ENCODE measurements at places on chromosomes 11 and 22.

DNA sequence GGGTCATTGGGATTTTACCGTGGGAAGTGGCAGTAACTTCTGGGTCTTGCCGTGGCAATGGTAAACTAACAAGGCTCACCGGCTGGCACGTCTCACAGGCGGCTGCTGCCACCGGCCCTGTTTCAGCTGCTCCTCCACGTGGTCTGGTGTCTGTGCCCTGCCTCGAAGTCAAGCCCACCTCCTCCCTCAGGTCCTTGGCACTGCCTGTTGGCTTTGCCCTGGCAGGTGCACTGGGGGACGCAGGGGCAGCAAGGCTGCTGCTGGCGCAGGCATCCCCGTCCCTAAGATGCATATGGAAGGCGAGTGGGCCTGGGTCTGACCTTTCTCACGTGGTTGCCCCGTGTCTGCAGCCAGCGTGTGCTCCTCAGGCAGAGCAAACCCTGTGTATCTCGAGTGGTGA is 783.6 kb downstream of the BRD1 start:
- no peak for DNase-seq

DNA sequence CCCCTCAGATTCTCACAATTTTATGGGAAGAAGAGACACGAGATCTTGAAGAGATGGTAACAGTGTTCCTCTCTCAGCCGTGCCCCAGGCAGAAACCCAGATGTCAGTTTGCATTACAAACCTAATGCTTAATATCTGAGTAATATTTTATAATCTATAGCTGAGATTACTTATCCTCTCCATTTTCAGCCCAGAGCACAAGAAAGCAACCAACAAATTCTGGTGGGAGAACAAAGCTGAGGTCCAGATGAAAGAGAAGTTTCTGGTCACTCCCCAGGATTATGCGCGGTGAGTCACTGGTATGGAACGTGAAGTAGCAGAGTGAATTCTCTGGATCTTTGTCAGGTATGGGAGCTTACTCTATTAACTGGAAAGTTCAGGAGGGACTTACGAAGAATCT is 884 bp downstream of the CENATAC start:
- no peak for DNase-seq

DNA sequence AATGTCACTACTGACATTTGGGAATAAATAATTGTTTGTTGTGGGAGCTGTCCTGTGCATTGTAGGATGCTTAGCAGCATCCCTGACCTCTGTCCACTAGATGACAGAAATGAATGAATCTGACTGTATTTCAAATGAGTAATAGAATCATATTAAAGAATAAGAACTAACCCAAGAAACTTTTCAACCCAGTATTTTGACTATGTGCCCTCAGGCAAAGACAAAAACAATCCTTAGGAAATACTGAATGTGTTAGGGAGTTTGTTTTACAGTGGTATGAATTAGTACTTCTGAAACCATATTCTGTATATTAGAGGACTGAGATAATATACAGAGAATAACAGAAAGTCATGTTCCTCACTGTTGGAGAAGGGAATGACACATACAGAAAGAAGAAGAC is 320.9 kb upstream of the PITPNB start:
- no peak for DNase-seq

DNA sequence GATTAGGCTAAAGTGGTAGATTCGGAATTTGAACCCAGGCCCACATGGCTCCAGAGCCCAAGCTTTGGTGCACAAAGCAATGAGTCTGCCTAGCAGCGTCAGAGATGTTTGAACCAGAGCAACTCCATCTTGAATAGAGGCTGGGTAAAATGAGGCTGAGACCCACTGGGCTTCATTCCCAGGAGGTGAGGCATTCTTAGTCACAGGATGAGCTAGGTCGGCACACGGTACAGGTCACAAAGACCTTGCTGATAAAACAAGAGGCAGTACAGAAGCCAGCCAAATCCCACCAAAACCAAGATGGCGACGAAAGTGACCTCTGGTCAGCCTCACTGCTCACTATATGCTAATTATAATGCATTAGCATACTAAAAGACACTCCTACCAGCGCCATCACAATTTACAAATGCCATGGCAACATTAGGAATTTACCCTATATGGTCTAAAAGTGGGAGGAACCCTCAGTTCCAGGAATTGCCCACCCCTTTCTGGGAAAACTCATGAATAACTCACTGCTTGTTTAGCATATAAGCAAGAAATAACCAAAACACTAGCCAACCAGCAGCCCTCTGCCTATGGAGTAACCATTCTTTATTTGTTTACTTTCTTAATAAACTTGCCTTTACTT is 40.3 kb upstream of the DAGLA start:
- no peak for DNase-seq

GRCh38 chr11:118117790-118118601 is 31.2 kb upstream of the SMIM35 start:
- no peak for DNase-seq

- DNase-seq, result peak; percentile 11
These were observed 936 bp downstream of the BRD1 start for GRCh38 chr22:49826603-49827270.

DNA sequence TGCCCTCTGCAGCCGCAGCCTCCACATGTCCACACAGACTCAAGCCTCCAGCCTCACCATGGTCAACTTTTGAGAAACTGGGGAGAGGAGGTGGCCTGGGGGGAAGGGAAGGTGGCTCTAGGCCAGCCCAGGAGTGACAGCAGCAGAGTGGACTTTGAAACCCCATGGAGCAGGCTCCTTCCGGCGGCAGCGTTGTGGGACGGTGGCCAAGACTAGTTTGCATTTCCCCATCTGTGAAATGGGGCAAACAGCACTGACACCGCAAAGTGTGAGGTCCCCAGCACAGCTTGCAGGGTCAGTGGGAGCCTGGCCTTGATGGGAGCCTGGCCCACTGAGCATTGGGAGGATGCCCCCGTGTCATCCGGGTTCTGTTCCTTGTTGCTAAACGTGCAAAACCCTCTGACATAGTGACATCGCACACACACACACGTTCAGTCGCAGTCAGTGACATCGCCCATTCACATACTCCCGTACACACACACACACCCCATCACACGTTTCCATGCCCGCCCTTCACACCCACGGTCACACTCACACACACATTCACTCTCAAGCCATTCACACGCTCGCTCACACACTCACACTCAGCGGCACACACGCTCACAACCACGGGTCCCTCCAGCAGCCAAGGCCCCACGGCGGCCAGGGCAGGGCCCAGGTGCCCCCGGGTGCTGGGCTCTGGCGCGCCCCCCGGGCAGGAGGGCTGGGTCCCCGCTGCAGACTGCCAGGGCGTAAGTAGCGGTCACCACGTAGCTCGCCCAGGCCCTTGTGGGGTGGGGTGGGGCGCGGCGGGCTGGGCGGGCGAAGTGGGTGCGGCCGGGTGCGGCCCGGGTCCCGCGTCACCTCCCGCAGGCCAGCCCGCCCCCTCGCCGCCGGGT is 585 bp downstream of the CYB5R3 start:
- DNase-seq, result peak; percentile 16

DNA sequence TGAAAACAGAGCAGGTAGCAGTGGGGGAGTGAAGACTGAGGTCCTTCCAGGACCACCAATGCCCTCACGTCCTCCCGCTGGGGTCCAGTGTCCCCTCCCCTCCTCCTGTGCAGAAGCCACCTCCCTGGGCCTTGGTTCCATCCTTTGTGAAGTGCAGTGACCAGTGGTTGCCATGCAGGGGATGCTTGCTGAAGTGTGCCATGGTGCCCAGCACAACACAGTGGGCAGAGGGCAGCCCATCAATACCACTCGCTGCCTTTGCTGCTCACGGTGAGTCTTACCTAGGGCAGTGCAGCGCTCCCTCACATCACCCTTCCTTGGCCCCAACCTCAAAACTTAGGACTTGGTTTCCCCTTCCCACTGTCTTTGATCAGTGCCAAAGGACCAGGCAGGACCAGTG is 12.9 kb downstream of the MYEOV start:
- no peak for DNase-seq

- DNase-seq, result no peak
These were observed 23.5 kb downstream of the RDX start for GRCh38 chr11:110272919-110273318.

DNA sequence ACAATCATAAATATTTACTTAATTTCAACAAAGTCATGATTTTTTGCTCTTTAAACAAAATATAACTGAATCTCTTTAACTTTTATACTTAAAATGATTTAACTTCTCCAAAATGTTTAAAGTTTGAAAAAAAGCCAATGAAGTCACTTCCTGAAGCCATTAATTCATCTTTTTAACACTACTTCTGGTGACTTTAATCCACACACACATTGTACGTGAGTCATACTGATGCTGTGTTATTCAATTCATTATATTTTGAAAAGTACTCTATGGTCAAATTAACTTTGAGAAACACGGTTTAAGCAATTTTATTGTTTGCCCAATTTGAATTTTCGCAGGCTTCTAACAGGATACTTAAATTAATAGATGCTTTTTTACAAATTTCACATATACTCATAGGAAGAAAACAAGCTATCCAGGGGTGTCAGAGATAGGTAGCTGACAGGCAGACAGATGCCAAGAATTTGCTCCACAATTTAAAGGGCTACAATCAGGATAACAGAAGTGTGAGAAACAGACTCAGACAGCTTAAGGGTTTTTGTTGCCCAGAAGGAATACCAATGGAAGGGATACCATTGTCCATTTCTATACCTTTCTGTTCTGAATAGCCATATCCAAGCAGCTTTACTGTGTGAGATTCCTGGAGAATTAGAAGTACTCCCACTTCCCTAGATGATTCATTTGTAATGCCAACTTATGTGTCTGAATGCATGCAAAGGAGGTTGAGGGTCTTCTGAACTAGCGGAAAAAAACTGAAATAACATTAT is 118.4 kb downstream of the RBFOX2 start:
- DNase-seq, result no peak

DNA sequence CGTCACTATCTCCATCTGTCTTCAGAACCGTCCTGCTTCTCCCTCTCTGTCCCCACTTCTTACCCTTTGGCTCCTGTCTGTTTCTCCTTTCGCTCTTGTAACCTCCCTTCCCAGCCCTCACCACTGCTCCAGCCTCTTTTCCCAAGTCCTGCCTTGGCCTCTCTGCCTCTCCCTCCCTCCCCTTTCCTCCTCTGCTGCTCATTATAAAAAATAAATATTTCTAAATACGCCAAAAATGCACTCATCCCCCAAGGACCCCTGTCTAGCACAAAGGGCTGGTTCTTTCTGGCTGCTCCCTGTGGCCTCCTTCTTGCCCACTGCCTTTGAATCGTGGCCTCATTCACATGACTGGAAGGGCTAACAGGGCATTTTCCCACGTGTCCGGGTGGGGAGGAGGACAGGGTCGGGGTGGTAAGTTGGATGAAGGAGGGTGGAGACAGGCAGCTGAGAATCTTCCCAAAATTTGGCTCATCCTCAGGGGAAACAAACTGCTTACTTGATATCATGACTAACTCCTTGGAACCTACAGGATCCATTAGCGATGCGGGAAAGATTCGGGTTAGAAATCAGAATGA is 26.4 kb upstream of the OAF start:
- no peak for DNase-seq

DNA sequence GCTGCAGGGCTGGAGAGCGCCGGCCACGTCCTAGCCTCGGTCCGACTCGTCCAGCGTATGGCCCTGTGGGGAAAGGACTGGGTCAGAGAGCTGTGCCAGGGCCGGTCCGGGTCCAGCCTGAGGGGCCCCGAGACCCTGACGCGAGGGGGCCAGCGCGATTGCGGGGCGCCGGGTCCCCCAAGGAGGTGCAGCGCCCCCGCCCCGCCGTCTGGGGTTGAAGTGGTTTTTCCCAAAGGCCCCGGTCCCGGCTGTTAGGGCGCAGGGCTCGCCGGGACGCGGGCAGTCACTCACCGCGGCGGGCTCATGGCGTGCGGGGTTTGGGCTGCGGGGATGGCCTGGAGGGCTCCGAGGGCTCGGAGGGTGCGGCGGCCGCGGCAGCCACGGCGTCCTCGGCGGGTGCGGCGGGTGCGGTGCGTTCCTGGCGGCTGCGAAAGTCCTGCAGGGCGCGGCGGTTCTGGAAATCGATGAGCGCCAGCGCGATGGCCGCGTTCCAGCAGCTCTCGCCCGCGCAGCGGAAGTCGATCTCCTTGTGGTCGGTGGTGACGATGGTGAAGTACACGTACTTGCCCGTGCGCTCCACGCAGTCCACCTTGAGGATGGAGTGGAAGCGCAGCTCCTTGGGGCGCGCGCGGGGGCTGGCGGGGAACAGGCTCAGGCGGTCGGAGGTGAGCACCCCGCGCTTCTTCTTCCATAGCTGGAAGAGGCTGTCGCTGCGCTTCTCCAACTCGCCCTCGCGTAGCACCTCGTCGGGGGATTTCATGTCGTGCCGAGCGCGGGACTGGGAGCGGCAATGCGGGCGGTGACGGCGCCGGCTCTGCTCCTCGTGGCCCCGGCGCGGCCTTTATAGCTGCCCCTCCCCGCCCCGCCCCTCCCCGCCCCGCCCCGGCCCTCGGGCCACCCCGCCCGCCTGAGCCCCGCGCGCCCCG is at the start of gene PHLDA2:
TSS of gene PHLDA2 (minus strand) at position 816 of the 926 bp plus-strand sequence. CDS start at position 760, 56 bp downstream.
- DNase-seq, result no peak
